ENCODE measurements at places on chromosomes 5 and 9. TPM values are rescaled to one million over a fixed set of nuclear protein-coding genes. Genes with fewer than 3 reads are reported as not detected.

Gene ZER1
- 49.2 TPM for total RNA-seq

Gene PCDHGA4
- total RNA-seq, result 6.4 TPM

Gene SAXO1
- total RNA-seq, result 0.93 TPM

Gene MLANA
- total RNA-seq, result 0.41 TPM

Gene LCN9
- not detected for total RNA-seq

Gene FOXD4L5
- total RNA-seq, result 0.06 TPM

Gene PCDHA7
- 0.58 TPM for total RNA-seq

Gene RETREG1
- 41.3 TPM for total RNA-seq

Gene DBH
- total RNA-seq, result 1.1 TPM

Gene WNT8A
- 0.18 TPM for total RNA-seq

Data from metanephros (tissue), 2 donors.